ENCODE measurements at places on chromosomes 2 and 18.

DNA sequence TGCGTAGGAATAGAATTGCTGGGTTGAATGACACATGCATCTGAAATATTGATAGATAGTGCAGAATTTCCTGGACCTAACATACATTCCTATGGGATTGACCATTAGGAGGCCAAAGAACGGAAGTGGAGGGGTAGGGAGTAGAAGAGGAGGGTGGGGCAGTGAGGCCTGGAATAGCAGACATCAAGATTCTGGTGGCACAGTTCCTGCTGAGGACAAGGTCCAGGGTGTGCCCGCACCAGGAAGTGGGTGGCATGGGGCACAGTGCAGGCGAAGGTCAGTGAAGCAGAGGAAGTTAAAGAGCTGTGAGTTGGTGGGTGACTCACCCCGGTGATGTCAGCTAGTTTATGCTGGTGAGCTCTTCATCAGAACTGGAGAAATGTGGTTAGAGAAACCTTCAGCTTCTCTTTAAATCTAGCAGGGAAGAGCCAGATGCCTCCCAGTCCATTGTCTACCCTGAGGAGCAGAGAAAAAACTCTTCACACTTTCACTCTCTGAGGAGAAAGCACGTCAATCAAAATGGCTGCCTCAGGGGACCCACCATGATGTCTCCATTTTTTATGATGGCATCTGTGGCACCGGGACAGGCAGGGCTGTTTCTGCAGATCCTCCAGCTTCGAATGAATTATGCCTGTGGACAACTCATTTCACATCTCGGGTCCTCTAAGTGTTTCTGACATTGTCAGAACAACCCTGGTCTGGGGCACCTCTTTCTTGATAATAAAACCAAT lies 55.9 kb upstream of the CTLA4 start:
- no peak for DNase-seq

DNA sequence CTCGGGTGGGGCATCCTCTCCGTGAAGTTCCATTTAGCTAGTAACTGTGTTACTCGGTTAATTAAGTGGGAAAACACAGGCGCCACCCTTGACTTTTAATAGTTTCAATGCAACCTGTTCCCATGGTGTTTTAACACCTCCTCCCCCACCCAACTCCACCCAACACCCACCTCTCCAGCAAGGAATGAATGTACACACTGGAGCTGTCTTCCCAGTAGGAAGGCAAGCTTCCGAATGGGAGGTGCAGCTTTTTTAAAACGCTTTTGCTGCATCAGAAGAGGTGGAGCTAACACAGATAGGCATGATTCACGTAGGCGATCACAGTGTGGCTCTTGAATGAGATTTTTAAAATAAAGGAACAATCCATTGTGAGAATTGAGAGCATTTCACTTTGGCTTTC lies 73.8 kb upstream of the AGAP1 start:
- peak; percentile 20 for DNase-seq

- DNase-seq = no peak
These were observed 55.9 kb downstream of the ARHGAP28 start for GRCh38 chr18:6785411-6785810.

GRCh38 chr2:11658208-11659114 lies 11.5 kb downstream of the NTSR2 start:
- no peak for DNase-seq

GRCh38 chr2:187545238-187545751 lies 8.9 kb downstream of the TFPI start:
- DNase-seq = no peak

GRCh38 chr18:24398540-24398939 lies 916 bp upstream of the OSBPL1A start:
- DNase-seq = no peak

DNA sequence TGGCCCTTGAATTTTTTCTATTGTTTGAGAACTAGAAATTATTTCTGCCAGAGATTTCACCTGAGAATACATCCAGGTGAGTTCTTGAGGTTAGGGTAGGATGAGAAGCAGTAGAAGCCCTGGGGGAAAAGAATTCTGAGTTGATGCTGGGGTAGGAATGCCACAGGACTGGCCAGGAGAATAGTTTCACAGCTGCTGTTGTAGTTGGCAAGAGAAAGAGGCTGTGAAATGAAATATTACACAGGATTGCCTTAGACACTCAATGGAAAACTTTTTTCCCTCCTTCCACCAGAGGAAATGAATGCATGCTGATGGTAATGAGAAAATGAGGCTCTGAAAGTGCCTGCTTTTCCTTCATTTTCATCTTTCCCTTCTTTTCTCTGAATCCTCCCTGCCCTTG lies 54.6 kb downstream of the PRKCE start:
- no peak for DNase-seq

DNA sequence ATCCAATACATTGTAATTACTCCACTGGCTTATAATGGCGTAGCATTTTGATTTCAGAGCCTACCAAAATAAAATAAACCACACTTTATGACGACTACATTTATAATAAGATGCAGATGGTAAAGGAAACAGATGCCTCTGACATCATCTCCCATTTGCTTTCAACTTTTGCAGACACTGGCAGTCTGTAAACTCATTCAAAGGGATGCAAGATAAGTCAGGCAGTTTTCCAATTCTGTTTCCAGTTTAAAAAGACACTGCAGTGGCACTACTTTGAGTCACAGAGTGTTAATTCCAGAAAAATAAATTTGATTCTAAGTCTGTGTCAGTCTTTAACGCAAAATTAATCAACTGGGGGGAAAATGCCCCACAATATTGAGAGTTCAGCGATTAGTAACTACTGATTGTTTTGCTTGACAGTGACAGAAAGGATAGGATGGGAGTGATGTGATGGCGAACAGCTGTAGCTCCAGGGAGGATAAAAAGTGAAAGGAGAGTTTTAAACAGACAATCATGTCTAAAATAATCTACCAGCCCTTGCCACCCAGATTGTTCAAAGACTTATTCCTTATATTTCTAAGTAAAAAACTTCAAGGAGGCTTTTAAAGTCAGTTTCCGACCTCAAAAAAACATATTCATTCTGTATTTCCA lies 6.7 kb downstream of the DSEL start:
- DNase-seq = no peak

DNA sequence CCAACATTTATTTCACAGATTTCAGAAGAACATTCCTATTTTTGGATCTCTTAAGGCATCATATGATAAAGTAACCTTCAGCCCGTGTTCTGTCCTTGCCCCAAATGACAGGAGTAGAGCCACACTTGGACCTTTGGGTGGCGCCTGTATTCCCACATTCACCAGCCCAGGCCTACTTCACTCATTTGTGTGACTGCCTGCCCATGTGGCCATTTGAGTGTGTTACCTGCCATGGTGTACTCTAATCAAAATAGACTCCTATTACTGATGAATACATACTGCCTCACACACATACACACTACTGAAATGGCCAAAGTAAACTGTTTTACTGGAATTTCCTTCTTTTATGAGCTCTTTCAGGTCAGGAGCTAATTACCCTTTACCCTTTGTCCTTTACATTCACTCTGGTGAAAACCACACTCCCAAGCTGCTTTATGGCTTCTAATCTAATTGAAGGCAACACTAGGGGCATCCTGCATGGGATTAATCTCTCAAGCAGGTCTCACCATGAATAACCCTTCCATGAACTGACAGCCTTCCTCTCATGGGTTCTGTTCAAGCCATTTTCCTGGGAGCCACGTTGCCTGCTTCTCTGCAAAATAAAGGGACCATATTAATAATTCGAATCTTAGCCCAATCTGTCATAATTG lies 271.0 kb upstream of the GALNT5 start:
- no peak for DNase-seq

DNA sequence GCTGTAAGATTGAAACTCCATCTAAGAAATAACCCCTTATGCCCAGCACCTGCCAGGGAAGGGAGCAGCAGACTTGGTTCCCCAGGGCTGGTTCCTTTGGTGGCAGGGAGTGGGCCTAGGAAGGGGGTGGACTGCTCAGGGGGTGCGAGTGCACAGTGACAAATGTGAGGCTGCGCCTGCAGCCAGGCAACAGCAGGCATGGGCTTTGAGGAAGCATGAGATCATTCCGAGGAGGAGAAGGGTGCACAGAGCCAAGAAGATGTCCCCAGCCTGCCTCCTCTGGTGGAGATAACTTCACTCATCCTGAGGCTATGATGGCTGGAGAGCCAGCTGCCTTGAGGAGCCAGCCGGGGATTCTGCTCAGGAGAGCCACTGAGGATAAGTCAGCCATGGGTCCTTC lies 158.0 kb downstream of the CAPN13 start:
- DNase-seq = no peak

- DNase-seq = no peak
These were observed 21.7 kb downstream of the BIN1 start for GRCh38 chr2:127085317-127085681.

- DNase-seq = no peak
These were observed 21.9 kb downstream of the MRPL35 start for GRCh38 chr2:86221066-86221684.

- DNase-seq = no peak
These were observed 668.1 kb downstream of the EPHA4 start for GRCh38 chr2:220904015-220904414.

DNA sequence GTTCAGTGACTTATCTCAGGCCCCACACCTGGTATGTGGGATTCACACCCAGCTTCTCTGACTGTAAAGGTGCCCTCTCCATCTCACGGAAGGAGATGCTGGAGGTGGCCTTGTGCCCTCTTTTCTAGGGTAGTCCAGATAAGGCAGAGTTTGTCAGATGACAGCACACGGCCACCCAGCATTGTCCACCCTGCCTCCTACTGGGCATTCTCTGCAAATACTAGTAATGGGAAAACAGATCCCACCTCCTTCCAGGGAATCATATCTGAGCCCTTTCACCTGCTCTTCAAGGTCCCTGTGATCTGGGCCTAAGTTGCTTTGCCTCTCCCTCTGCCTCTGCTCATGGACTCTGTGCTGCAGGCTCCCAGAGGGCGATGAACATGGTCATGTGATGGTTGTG lies 214.7 kb downstream of the CLIP4 start:
- no peak for DNase-seq

- DNase-seq = no peak
These were observed 41.7 kb upstream of the RND3 start for GRCh38 chr2:150528861-150529801.

DNA sequence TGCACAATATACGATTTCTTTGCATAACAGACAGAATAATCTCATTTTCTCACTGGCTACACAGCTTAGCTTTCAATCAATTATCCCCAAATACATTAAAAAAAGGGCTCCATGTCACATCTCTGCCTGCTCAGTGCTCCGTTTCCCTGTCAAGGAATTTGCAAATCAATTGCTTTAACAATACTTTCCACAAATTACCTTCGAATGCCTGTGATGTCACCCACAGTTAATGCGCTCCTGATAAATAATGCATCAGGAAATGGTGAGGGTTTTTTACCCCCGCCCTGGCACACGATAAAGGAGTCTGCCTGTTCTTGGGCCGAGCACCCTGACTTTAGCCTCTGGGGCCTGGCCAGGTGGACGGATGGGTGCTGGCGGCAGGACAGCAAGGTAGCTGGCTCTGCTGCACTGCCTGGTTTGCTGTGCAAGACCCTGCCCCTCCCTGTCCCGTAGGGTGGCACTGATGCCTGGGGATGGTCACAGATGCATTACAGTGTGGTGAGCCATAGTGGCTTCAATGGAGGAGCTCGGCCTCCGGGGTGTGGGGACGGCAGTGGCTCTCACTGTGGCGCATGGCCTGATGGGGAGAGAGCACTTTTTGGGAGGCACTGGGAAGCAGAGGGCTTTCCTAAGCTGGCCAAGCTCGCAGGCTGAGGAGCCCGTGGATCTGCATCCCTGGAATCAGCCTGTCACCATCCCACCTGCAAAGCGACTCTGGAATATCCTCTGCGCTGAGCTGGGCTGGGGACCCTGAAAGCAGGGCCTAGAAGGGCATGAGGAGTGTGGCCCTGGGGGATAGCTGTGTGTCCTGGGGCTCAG lies 88.3 kb upstream of the HS6ST1 start:
- no peak for DNase-seq

DNA sequence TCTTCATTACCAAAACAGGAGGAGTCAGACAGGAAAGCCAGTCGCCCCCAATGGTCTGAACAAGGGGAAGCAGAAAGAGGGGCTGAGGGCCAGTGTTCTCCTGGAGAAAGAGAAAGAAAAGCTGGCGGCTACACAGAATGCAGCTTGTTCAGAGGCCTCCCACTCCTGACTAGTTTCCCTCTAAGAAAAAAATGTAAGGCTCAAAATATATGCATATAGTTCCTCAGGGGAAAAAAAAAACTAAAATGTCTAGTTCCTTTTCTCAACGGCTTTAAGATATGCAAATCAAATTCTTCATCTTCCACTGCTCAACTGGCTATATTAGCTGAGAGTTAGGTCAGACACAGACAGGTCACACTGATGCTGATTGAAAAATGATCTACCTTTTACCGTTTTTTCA lies 18.6 kb downstream of the MBOAT2 start:
- DNase-seq = no peak

DNA sequence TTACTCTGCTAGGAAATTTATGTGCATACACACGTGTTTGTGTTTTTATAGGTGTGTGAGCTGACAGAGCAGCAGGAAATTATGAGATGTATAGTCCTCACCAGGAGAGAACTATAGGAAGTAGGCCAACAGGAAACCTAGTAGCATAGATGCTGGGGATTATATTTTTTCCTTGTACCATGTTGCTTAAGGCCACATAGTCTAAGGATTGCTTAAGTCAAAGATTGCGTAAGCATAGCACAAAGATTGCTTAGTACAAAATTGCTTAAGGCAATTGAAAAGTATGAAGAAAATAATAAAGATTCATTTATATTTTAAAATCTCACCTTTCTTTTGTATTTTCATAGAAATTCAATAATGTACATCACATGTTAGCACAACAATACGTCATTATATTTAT lies 18.7 kb upstream of the CCDC102B start:
- DNase-seq = no peak

GRCh38 chr2:128451084-128452023 lies 132.7 kb upstream of the HS6ST1 start:
- no peak for DNase-seq

GRCh38 chr2:217186152-217186551 lies 326.3 kb upstream of the TNP1 start:
- no peak for DNase-seq

GRCh38 chr2:229821316-229821715 lies 100.5 kb downstream of the TRIP12 start:
- DNase-seq = no peak

DNA sequence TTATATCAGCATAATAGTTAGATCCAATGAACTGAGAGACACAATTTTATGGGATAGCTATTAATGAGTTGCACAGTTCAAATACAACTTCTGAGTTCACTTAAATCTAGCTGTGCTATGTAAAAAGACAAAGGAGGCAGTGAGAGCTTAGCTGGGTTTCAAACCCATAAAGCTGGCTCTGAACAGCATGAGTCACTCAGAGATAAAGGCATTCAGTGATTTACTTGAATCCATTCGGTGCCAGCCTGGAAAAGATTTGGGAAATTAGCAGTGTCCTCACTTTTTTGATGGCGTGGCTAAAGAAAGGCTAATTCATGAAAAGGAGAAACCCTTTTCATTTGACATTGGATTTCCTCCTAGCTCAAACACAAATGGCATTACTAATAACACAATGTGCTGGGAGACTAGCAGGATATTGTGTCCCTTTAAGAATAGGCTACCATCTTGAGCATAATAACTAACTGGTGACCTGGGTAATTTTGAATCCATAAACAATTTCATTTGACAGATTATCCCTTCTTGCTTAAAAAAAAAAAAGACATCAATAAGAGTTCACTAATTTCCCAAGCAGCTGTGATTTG lies 98.4 kb upstream of the NEUROD1 start:
- DNase-seq = no peak

- no peak for DNase-seq
These were observed 645.1 kb upstream of the SETBP1 start for GRCh38 chr18:44035554-44035953.
